ENCODE measurements at places on chromosomes 4 and X. TPM values are rescaled to one million over a fixed set of nuclear protein-coding genes. Genes with fewer than 3 reads are reported as not detected.

Gene AFF2
- 36.0 TPM for total RNA-seq

Gene ARSJ
- total RNA-seq, result 21.6 TPM

Gene ART3
- 1.6 TPM for total RNA-seq

Gene WNK3
- 6.2 TPM for total RNA-seq

Gene FHL1
- 381 TPM for total RNA-seq

Gene EGFL6
- total RNA-seq, result 3.6 TPM

Gene GPR50
- total RNA-seq, result 0.12 TPM

Gene HCCS
- 24.9 TPM for total RNA-seq

Gene USP17L15
- total RNA-seq, result not detected

Gene CT83
- not detected for total RNA-seq

Gene NSG1
- 1.6 TPM for total RNA-seq

Gene FAM241A
- 2.6 TPM for total RNA-seq
